Stimulated activated CD8-positive, alpha-beta memory T cell treated with anti-CD3 and anti-CD28 coated beads, Interleukin-4, amount 100 ng/mL, for 48 hours (primary cell): ENCODE measurements at places on chromosomes 16 and 17.

GRCh38 chr16:74778646-74779045, 4.0 kb upstream of the FA2H start:
- no peak for DNase-seq

DNA sequence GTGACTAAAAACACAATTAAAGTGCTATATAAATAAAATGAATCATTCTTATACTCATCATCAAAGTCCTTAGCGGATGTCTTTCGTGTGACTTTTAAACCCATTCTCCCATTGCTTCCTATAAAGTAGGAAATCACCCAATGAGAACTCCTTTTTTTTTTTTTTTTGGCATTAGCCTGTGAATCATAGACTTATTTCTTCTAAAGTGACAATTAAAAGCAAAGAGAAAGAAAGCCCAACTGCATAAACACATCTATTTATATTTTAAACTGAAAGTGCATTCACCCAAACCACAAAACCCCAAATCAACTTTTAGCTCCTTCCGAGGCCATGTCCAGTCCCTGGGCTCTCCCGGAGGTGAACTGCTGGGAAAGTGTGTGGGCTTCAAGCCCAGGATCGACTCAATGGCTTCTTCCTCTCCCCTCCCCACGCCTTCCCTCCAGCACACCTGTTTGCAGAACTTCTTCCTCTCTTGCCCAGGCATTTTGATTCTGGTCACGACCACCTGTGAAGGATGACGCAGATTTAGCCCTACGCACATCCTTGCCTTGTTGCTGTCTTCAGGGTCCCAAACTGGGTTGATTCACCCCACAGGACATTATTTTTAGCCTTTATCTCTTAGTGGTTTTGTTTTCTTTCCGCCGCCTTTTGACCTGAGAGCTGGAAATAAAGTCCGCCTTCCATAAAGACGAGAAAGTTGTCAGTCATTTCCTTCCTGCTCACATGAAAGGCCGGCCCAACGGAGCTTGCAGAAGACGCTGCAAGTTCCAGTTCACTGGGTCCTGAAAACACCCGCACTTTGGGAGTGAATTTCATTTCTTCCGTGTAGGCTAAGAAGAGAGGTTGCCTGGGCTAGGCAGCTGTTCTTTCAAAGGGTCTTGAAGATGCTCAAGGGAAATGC, 166.8 kb downstream of the MAP2K6 start:
- peak; percentile 27 for DNase-seq

DNA sequence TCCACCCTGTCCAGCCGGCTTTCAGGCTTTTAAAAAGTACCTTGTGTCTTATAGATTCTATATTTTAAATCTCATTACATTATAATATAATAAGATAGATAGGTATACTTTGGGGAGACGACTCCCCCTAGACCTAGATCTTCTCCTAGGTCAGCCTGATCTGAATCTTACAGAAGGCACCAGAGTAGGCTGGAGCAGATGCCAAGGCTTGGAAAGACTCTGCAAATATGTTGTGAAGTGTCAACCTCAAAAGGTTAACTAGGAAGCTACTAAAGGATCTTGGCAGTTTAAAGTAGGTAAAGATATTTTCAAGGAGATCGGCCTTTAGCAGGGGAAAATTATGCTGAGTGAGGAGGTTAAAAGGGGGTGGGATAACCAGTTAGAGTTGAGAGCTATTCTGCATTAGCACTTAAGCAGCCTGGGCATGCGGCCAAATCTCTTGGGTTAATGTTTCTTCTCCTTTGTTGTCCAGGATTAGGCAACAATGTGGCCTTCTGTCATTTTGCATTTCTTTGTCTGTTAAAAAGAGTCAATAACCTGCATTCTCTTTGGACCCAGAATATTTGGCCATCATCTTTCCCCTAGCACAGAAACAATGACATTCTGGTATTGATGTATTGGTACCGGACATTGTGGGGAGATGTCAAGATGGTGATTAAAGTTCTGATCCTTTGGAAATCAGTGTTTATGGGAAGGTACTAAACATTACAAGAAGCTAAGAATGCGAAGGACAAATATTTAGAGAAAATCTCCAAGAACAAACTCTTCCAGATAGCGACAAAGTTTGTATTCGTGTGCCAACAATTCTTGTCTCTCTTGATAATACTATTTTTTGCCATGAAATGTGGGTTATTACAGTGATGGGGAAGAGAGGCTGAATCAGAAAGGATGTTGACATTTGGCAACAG, 51.2 kb upstream of the DHX40 start:
- no peak for DNase-seq

- DNase-seq = peak; percentile 78
These were observed 653 bp downstream of the SRRM2 start for GRCh38 chr16:2752850-2753732.

DNA sequence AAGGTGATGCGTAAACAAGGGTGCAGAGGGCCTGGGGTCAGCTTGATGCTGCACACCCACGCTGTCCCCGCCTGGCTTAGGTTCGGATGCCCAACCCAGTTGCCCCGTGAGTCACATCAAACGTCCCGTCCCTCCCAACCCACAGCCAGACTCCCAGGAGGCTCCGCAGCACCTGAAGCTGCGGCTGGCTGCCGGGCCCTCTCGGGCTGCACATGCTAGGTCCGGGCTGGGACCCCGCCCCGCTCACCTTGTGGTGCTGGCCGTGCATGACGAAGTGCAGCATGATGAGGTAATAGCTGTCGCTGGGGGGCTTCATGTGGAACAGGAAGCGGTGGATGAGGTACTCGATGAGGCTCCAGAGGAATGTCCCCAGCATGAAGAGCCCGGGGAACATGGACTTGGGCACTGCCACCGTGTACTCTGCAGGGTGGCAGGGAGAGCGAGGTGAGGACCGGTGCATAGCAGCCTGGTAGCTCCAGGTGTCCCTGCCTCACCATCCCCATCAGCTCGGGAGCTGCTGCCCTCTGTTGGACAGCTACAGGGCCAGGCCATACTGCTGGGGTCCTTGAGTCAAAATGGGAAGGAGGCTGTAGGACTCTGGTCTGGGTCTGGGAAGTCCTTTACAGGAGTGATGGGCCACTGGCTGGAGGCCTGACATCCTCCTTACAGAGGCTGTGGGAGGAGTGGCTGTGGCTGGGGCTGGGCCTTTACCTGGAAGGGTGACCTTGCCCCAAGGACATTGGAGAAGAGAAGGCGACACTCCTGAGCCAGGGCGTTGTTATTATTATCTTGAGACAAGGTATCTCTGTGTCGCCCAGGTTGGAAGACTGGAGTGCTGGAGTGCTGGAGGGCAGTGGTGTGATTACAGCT, 18.3 kb upstream of the MLKL start:
- DNase-seq = no peak
